Stimulated activated CD8-positive, alpha-beta memory T cell treated with anti-CD3 and anti-CD28 coated beads, Interleukin-4, amount 100 ng/mL, for 4 hours (primary cell): ENCODE measurements at places on chromosomes 7 and 10.

- DNase-seq: no peak
Observed at GRCh38 chr10:54940418-54940817, 139.4 kb upstream of the PCDH15 start.

DNA sequence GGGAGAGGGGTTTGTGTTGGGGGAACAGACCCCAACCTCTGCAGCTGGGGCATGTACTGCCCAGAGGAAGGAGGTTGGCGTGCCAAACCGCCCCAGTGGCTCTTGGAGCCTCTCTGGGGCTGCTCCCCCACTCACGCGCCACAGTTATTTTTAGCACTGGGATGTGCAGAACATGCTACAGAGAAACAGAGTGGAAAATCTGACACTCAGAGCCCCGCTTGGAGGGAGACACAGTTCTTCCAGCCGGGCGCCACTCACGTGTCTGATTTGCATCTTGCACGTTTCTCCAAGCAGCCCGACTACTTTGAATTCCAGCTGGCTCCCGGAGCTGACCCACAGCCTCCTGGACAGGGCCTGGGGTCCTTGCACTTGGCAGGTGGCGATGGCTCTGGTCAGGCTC, 182.0 kb downstream of the RPS24 start:
- no peak for DNase-seq

- no peak for DNase-seq
Observed at GRCh38 chr10:17423632-17424186, 30.7 kb downstream of the ST8SIA6 start.

DNA sequence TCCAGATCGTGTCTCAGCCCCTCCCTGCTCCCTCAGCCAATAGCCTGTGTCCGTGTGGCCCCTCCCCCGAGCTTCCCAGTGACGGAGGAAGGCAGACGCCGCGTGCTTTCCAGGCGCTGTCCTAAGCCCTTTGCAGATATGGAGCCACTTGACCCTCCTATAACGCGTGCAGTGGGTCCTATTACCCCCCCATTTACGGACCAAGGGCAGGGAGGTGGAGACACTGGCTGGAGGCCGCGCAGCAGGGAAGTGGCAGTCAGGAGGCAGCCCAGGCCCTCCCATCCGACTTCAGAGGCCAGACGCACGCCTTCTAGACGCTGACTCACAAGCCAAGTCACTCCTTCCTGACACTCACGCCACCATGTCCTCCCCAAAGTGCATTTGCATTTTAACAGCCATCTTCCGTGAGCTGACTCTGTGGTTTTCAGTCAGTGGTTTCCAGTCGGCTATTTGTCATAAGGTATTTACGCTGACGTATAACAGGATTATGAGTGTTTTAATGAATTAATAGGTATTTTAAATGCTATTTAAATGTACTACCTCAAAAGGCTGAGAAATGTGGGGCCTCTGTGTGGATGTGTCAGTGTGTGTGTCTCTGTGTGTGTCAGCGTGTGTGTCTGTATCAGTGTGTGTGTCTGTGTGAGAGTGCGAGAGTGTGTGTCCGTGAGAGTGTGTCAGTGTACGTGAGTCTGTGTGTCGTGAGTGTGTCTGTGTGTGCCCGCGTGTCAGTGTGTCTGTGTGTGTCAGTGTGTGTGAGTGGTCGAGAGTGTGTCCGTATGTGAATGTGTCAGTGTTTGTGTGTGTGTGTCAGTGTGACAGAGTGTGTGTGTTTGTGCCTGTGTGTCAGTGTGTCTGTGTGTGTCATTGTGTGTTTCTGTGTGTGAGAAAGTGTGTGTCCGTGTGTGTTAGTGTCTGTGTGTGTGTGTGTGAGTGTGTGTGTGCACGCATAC, 92.0 kb upstream of the INSIG1 start:
- peak; percentile 72 for DNase-seq

GRCh38 chr7:28452681-28453080, 40.4 kb downstream of the CREB5 start:
- no peak for DNase-seq

DNA sequence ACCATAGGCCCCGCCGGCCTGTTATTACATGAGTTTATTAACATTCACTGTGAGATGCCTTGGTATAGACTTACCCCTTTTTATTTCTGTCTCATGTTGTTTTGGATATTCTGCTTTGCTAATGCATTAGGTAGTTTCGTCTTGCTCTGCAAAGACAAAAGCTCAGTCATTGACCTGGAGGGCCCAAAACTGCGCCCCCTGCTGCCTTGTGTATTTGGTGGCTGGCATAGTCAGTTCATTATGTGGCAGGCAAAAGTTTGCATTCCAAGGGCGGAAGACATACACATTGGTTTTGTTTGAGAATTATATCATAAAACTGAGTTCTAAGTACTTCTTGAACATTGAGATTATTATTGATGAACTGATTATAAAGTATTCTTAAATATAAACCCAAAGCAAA, 372.5 kb downstream of the SDK1 start:
- DNase-seq: no peak

GRCh38 chr10:95391581-95392216, 100.9 kb upstream of the PDLIM1 start:
- no peak for DNase-seq

DNA sequence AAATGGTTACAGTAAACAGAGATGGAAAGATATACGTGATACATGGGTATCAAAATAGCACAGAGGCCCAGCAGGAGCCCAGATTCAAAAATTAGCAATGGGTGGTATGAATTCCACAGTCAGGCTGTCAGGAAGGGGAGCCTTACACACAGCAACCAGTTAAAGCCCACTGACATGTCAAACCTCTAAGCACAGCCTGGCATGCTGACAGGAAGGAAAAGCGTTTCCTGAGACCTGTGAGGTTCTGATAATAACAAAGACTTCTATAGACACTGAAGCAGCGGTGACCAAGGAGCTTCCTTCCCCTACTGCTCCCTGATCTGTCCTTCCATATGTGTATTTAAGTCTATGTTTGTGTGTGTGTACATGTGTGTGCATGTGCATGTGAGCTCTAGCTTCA, 89.9 kb downstream of the PHYHIPL start:
- DNase-seq: no peak

GRCh38 chr7:36202398-36202797, 49.3 kb downstream of the EEPD1 start:
- DNase-seq: no peak

- no peak for DNase-seq
Observed at GRCh38 chr7:157415486-157415885, 78.7 kb downstream of the DNAJB6 start.

GRCh38 chr10:119541459-119542356, 811 bp downstream of the RGS10 start:
- DNase-seq: peak; percentile 57

DNA sequence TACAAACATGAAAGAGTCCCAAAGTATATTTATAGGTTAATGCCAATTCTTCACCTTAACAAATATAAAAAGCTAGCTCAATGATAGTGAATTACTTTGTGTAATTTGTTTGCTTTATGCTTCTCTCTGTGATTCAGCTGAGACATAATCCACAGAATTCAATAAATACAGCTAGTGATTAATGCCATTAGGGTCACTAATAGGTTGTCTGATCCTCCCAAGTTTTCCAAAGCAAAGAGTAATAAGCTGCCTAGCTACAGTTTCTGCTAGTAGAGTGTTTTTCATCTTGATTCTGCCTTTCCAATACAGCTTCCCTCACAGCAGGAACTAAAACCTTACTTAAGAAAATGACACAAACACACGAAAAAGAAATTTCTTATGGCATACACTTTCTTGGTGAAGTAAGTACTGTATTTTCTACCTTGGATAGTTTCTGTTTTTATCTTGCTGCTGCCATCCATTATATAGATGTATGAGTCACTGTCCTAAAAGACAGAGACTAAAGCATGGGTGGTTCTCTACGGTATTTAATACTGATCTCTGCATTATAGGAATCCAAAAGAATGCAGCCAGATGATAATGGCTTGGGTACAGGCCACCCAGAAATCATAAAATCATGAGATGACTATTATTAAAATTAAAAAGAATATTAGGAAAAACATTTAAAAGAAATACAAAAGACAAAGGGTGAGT, 170.0 kb downstream of the TPK1 start:
- no peak for DNase-seq

DNA sequence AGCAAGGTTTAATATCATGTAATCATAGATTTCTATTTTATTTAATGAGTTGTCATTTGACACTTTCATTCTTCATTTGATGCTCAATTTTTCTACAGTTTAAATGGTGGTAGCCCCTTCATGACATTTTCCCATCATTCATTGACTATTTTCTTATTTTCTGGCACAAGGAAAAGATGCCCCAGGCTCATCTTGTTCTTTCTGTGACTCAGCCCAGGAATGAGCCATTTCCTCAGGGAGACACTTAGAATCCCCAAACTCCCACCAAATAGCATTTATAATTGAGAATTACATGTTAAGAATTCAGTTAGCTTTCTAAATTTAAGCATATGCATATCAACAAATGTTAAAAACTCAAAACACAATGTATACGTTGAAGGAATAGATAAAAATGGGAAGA, 222.3 kb downstream of the KIF20B start:
- DNase-seq: no peak

- DNase-seq: no peak
Observed at GRCh38 chr7:35482231-35482630, 212.7 kb downstream of the HERPUD2 start.

- no peak for DNase-seq
Observed at GRCh38 chr7:138126928-138127327, 50.7 kb downstream of the AKR1D1 start.

DNA sequence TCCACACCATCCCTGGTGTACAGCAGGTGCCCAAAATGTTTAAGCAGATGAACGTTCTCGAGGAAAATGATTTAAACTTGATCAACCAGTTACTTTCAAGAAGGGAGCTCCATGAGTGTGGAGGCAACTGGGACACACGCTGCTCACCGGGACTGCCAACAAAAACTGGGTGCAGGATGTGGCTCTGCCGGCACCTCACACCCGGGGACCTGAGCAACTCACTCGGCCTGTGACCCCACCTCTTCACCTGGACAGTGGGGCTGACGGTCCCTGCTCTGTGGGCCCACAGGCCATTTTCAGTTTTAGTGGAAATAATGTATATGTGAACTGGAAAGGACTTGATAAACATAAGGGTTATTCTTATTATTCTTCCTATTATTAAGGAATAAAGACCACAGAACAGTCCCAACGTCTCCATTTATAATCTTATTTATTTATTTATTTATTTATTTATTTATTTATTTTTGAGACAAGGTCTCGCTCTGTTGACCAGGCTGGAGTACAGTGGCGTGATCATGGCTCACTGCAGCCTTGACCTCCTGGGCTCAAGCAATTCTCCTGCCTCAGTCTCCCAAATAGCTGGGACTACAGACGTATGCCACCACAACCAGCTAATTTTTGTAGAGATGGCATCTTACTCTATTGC, 60.6 kb downstream of the RGS10 start:
- DNase-seq: no peak

- DNase-seq: no peak
Observed at GRCh38 chr7:134826105-134826504, 46.7 kb downstream of the CALD1 start.

GRCh38 chr10:102644646-102645387, 538 bp downstream of the TRIM8 start:
- DNase-seq: peak; percentile 60

DNA sequence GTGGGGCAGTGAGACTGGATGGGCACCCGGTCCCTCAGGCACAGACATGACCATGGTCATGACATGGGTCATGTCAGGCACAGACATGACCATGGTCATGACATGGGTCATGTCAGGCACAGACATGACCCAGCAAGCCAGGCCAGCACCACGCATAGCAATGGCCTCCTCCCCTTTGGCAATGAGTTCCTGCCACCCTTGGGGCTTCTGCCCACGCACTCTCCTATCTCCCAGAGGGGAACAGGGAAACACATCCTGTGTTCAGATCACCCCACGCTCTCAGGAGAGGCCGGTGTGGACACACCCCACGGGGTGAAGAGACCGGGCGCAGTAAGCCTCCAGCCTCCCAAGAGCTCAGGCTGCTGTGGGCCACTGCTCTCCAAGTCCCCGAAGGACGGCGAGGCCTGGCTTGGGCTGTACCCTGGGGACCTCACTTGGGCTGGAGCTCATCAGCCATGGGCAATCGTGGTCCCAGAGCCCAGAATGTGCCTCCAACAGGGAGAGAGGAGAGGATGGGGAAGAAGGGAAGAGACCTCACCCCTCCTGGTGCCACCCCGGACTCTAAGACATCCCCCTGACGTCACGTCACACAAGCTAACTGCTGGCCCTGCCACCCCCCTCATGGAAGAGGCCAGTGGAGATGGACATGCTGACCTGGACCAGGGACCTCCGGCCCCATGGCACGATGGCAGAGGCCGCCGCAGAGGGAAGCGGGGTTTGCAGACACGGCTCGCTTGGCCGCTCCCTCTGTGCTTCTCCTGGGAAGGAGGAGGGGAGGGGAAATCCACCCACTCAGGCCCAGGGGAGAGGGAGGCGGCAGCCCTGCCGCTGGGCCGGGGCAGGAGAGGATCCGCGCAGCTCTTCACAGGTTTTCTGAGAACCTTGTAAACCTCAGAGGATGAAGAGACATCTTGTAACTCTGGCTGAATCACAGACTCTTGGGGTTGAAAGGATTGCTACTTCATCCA, 269.6 kb downstream of the ELFN1 start:
- no peak for DNase-seq

- DNase-seq: no peak
Observed at GRCh38 chr10:33335801-33336581, 1.5 kb upstream of the NRP1 start.

GRCh38 chr7:86320341-86320740, 323.4 kb upstream of the GRM3 start:
- no peak for DNase-seq

GRCh38 chr10:2205406-2205805, 468.1 kb upstream of the ADARB2 start:
- DNase-seq: no peak
